Stimulated activated CD4-positive, alpha-beta T cell treated with anti-CD3 and anti-CD28 coated beads, TNF-alpha, amount 100 ng/mL, for 1 hour (primary cell): ENCODE measurements at places on chromosomes 4 and X.

GRCh38 chrX:41240509-41240908 is 93.5 kb upstream of the DDX3X start:
- DNase-seq = no peak

- no peak for DNase-seq
These were observed 886 bp upstream of the NDST3 start for GRCh38 chr4:118033148-118034052.

GRCh38 chr4:181690498-181690897 is 552.7 kb upstream of the TENM3 start:
- no peak for DNase-seq

DNA sequence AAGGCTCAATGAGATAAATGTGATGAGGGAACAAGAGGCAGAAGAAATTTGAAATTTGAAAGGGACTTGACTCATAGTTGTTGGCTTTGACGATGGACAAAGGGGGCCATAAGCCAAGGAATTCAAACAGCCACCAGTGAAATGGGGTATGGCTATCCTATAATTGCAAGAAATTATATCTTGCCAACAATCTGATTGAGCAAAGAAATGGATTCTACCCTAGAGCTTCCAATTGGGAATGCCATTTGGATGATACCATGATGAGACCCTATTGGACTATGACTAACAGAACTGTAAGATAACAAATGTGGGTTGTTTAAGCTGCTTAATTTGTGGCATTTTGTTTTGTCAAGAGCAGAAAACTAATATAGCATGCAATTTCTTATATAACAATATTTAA is 270.1 kb upstream of the ARSJ start:
- DNase-seq = no peak

GRCh38 chr4:48853604-48854394 is 22.9 kb downstream of the OCIAD1 start:
- DNase-seq = no peak

GRCh38 chr4:161444626-161445025 is 719.2 kb downstream of the FSTL5 start:
- DNase-seq = no peak

- no peak for DNase-seq
These were observed 94.5 kb downstream of the FNIP2 start for GRCh38 chr4:158863296-158863695.

- DNase-seq = no peak
These were observed 373.6 kb downstream of the FBXW7 start for GRCh38 chr4:152162331-152162697.

GRCh38 chr4:153785910-153786721 is 2.8 kb downstream of the SFRP2 start:
- no peak for DNase-seq

DNA sequence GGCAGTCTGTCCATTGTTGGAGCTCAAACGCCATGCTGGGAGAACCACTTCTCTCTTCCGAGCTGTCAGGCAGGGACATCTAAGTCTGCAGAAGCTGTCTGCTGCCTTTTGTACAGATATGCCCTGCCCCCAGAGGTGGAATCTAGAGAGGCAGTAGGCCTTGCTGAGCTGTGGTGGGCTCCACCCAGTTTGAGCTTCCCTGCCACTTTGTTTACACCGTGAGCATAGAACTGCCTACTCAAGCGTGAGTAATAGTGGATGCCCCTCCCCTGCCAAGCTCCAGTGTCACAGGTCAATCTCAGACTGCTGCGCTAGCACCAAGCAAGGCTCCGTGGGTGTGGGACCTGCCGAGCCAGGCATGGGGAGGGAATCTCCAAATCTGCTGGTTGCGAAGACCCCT is 145.7 kb downstream of the VSIG4 start:
- DNase-seq = no peak

DNA sequence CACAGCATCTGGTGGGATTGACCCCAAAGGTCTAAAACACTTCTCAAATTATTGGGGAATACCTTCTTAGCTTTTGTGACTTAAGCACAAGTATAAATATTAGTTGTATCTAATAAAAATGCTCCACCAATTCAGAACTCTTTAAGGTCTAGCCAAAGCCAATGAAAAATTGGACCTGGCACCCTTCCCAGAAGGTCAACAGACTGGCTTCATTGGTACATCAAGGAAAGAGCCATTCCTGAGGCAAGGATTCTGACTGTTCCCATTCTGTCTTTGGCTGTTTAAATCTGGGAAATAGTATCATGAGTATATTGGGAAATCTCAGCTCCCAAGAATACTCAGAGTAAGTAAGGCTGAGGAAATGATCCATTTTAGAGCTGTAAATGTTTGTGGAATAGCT is 153.0 kb upstream of the TRPC5 start:
- DNase-seq = no peak

DNA sequence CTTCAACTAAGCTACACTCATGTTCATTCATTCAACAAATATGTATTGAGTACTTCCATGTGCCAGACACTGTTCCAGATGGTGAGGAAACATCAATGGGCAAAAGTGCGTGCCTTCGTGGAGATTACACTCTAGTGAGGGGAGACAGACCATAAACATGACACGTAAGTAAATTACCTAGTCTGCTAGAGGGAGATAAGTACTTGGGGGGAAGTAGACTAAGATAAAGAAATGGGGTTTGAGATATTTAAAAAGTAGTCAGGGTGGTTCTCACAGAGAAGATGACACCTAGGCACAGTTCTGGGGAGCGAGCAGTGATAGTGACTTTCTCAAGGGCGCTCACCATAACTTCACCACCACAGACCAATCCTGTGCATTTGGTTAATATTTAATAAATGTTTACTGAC is 11.7 kb downstream of the JCHAIN start:
- no peak for DNase-seq
